Transverse colon (tissue), 4 donors: ENCODE measurements at places on chromosomes 5 and 9. TPM values are rescaled to one million over a fixed set of nuclear protein-coding genes. Genes with fewer than 3 reads are reported as not detected.

GRCh38 chr9:68644831-68645230 is 60.2 kb upstream of the PIP5K1B start:
- no peak overlapping the region for H3K27ac ChIP-seq
- no peaks in the 10 kb centered on the region for H3K36me3 ChIP-seq
- H3K4me3 ChIP-seq = no peak overlapping the region
- no peaks in the 10 kb centered on the region for H3K27me3 ChIP-seq

DNA sequence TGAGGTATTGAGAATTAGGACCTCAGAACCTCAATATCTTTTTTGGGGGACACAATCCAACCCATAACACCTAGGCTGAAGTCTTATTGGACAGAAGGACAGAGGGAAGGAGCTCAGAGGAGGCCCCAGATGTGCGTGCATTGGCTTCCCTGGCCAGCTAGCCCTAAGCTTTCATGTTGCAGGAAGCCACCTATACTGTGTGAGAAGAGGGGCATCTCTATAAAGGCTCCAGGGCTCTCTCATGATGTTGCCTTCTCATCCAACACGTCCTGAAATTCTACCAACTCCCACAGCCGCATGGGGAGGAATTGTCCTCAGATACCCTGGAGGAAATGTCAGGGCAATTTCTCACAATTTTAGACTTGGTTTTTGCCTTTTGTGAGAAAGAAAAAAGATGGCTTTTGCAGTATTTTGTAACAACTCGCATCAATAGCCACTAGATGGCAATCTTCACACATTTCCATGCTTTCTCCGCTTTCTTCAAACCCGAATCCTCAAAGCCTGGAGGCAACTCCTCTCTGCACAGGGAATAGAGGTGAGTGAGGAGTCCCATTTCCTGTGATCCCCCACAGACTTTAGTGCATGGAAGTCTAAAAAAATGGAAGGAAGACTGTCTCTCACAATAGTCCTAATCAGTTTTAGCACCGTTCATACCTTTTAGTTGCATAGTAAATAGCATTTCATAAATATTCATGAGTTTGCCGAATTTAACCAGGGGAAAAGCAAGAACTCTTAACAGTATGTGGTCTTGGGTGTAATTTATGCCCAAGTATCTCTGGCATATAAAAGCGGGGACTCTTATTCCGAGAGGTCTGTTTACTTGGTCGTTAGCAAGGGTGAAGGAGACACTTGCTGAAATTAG is 7.4 kb upstream of the PPP3R2 start:
- H3K4me1 ChIP-seq = peaks cover 7% of the 10 kb centered on the region
- H3K27ac ChIP-seq = no peak overlapping the region
- no peaks in the 10 kb centered on the region for H3K36me3 ChIP-seq
- no peaks in the 10 kb centered on the region for H3K27me3 ChIP-seq

HTR4 gene
- total RNA-seq = 21.3 TPM

DNA sequence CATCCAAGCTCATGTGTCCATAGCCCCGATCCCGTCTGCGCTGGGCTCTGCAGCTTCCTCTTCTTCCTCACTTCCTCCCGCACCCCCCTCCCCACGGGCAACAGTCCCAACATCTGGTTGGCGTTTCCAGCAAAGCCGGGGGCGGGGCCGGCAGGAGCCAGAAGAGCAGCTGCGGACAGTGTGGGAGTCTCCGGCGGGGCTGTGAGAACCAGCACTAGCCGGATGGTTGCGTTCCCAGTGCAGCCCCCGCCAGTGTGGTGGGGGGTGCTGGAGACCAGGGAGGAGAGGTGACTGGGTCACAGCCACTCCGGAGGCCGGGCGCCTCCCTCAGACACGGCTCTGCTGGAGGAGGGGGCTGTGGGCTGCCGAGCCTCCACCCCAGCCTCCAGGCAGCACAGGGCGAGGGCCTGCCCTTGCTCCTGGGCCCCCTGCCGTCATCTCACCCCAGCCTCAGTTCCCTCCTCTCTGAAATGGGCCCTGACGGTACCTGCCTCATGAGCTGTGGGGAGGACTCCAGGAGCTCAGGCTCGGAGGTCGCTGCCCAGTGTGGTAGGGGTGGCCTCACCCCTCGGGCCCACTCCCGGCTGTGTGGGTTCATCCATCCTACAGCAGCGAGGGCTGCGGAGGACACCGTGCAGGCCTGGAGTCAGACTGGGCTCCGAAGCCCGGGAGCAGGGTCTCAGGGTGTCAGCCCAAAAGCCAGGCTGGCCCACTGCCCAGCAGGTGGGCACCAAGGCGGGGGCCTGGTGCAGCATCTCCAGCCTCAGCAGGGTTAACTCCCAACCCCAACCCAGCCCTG is 41.5 kb upstream of the NOTCH1 start:
- peaks cover 16% of the 10 kb centered on the region for H3K4me1 ChIP-seq
- no peak overlapping the region for H3K27ac ChIP-seq
- peak; percentile 65 for DNase-seq
- H3K36me3 ChIP-seq = no peaks in the 10 kb centered on the region
- no peak overlapping the region for H3K4me3 ChIP-seq

DNA sequence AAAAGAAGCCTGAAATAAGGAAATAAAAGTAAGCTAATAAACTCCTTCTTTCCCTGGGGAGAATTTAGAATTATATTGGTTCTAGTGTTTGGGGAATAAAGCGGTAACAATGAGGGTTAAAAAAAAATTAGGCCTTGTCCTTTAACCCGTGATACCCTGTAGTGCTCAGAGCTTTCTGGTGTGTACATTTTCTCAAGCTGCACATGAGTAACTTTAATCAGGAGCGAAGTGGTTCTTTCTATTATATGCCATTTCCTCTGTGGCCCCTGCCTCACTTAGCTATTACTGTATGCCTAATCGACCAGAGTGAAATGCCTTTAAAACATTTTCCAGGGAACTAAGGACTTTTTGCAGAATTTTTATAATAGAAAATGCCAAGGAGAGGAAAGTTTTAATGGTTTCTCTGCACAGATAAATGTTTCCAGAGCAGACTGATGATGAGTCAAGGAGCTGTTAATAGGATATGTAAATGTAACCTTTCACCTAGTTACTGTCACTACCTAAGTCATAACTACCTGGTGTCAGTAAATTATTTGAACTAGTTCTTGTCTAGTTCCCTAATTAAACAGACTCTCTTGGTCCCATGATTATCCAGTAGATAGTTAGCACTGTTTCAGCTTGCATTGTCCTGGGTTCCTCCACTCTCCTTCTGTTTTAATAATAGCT is 7.6 kb downstream of the PAM start:
- no peaks in the 10 kb centered on the region for H3K4me1 ChIP-seq
- H3K36me3 ChIP-seq = no peaks in the 10 kb centered on the region
- peak overlapping the region; percentile 25 for H3K27ac ChIP-seq
- no peaks in the 10 kb centered on the region for H3K27me3 ChIP-seq

GRCh38 chr5:133687212-133688061 is 75.1 kb upstream of the FSTL4 start:
- H3K27me3 ChIP-seq = peaks cover 8% of the 10 kb centered on the region
- DNase-seq = no peak
- H3K4me1 ChIP-seq = no peaks in the 10 kb centered on the region
- H3K27ac ChIP-seq = no peak overlapping the region
- H3K4me3 ChIP-seq = no peak overlapping the region
- H3K36me3 ChIP-seq = no peaks in the 10 kb centered on the region

GFI1B gene
- not detected for total RNA-seq

DNA sequence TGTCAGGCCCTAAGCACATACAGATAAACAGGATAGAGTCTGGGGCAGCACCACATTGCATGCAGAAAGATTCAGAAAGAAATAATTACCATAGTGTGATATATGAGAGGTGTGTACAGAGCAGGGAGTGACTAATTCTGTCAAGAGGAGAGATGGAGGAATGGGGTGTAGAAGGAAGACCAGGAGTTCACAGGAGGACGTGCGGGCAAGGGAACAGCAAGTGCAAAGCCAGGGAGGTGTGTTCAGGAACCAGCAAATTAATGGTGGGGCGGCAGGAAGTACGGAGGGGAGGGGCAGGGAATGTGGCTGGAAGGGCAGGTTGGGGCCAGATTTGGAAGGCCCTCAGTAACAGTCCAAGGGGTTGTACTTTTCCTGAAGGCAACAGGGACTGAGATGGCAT is 17.4 kb downstream of the EGR1 start:
- DNase-seq = no peak
- H3K27ac ChIP-seq = no peak overlapping the region
- no peaks in the 10 kb centered on the region for H3K36me3 ChIP-seq
- H3K4me3 ChIP-seq = no peak overlapping the region
- H3K27me3 ChIP-seq = peaks cover 4% of the 10 kb centered on the region
